ENCODE measurements at places on chromosomes 6 and 20.

GRCh38 chr6:6878887-6879585, 228.7 kb upstream of the RREB1 start:
- DNase-seq = no peak

- no peak for DNase-seq
Observed at GRCh38 chr20:21681234-21681921, 24.1 kb upstream of the PAX1 start.

DNA sequence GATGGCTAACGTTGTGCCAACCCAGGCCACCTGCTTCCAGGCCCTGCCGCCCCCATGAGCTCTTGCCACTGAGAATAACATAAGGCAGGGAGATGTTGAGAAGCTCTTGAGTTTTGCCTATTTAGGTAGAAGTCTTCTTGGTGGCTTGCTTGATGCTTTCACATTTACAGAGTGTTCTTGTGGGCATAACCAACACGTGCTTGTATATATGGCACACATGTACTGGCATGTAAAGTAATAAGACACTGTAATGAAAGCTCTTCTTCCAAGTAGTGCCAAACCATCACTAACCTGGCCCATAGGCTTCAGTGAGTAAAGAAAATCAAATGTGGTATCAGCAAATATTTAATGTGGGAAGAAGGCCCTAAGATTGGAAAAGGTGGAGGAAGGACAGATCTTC, 146.9 kb upstream of the CITED2 start:
- DNase-seq = no peak

- DNase-seq = no peak
Observed at GRCh38 chr6:156780962-156781853, 4.0 kb downstream of the ARID1B start.

DNA sequence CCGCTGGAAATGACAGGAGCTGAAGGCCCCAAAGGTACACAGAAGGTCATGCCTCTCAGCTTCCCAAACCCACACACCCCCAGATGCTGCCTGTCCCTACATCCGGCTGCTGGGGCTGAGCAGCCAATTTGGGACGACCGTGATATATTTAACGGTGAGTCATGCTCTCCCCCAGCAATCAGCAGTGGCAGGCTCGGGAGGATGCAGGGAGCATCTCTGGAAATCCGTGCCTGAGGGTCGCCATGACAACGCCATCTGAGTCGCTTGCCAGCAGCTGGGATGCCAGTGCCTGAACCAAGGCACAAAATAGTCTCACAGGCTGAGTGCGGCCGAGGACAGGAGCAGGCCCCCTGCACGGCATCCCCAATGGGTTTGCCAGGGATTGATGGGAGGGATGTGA, 57.9 kb downstream of the KCNB1 start:
- no peak for DNase-seq

- DNase-seq = no peak
Observed at GRCh38 chr6:129233458-129234134, 350.7 kb downstream of the LAMA2 start.

- no peak for DNase-seq
Observed at GRCh38 chr6:37492236-37492972, 7.3 kb downstream of the CCDC167 start.

- DNase-seq = no peak
Observed at GRCh38 chr20:24965065-24965919, 16.2 kb downstream of the CST7 start.

DNA sequence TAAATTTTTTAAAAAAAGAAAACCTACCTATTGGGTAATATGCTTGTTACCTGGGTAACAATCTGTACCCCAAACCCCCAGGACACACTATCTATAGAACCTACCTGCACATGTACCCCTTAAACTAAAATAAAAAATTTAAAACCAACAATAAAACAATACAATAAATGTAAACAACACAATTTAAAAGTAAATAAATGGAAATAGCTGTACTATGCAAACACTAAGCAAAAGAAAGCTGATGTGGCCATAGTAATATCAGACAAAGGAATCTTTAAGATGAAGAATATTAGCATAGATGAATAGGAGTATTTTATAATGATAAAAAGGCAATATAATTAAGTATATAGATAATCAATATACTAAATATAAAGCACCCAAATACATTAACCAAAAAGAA, 50.3 kb downstream of the ROS1 start:
- no peak for DNase-seq

DNA sequence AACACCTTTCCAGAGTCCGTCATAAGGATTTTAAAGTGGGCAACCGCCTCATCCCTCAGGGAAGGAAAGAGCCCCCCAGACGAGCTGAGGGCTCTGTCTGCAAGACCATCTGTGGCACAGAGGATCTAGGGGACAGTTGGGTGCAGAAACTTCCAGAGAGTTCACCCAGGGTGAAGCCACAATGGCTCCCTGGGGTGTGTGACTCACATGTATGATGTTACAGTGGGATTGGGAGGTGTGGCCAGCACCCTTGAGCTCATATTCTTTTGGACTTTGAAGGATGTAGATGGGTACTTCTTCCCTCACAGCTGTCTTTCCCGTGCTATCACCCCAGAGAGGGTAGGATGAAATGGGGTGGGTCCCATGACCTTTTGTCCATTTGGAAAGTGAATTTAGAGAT, 95.5 kb downstream of the NCR2 start:
- no peak for DNase-seq

GRCh38 chr6:156010-156409, 136.3 kb upstream of the DUSP22 start:
- no peak for DNase-seq

DNA sequence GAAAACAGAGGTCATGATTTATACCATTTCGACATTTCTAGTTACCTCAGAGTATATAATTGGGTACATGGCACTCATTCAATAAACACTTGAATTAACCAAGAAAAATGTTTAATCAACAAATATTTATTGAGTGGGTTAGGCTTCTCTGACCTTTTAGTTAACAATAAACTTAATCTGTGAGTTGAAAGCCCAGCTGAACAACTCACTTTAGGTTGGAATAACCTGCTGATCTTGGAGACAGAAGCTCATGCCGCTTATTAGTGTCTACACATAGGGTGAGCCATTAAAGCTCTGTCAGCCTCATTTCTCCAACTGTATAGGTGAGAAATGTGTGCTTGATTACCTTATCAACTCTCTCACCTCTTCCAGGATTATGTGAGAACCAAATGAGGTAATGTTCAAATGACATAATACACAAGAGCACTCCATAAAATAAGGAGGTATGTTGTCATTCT, 98.2 kb upstream of the DTNBP1 start:
- no peak for DNase-seq

- DNase-seq = no peak
Observed at GRCh38 chr6:158344534-158344933, 32.3 kb downstream of the TULP4 start.

DNA sequence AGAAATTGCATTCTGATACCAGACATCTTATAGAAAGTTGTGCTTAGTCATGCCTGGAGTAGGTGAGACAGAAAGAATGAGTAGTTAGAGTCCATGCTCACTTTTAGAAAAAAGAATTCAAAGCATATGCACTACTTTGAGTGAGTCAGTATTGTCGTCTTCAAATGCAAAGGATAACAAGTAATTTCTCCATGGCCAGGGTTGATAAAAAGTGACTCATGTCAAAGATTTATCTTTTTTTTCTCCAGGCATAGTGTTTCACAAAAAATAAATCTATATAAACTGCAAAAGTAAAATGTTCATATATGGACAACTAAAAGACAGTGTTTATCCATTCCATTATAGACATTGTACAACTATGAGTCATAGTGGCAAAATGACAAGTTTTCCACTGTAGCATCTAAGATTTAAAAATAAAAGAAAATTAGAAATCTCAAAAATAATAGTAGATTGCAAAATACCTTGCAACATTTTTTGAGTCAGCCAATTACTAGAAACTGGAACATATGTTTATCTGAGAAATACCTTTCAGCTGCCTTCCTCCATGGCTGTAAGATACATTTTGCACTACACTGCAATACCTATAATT, 329.6 kb downstream of the GRIK2 start:
- DNase-seq = no peak

DNA sequence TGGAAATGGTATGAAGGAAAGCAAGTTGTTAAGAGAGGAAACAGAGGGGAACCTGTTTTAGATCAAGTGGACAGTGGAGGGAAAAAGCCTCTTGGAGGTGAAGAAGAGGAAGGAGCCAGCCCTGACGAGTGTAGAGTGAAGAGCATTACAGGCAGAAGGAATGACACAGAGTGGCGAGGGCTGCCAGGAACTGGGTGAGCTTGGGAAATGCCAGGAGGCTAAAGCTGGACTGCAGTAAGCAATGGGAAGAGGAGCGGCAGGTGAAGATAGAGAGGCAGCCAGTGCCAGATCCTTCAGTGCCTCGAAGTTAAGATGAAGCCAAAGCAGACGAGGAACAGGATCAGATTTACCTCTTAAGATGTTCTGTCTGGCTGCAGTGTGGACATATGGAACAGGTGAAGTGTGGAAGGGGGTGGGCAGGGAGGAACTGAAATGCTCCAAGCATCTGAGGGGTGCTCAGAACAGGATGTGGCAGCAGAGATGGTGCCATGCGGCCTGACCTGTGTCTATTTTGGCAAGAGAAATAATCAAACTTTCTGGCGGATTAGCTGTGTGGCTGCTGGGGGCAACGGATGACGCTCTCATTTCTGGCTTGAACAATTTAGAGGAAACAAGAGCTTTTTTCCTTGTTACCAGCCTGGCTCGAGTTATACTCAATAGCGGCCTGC, 748.4 kb downstream of the PTPRT start:
- DNase-seq = no peak

DNA sequence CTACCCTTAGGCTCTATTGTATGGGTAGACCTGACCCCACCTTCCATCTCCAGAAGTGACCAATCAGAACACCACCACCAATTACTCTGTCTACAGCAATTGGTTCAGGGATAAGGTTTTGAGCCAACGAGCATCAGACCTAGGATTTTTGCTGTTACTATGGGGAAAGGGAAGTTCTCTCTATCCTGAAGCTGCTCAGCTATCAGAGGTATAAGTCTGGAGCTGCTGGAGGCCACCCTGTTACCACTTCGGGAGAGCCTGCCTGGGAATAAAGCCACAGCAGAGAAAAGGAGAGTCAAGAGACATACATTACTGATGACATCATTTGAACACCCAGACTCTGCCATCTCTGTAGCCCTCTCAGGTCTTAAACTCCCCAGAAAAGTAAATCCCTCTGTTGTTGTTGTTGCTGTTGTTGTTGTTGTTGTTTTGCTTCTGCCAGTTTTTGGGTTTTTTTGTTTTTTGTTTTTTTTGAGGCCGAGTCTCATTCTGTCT, 94.5 kb downstream of the PREX1 start:
- no peak for DNase-seq

- DNase-seq = no peak
Observed at GRCh38 chr6:46104209-46104608, 25.6 kb upstream of the ENPP4 start.

- DNase-seq = no peak
Observed at GRCh38 chr6:25481267-25481666, 170.7 kb upstream of the SCGN start.

DNA sequence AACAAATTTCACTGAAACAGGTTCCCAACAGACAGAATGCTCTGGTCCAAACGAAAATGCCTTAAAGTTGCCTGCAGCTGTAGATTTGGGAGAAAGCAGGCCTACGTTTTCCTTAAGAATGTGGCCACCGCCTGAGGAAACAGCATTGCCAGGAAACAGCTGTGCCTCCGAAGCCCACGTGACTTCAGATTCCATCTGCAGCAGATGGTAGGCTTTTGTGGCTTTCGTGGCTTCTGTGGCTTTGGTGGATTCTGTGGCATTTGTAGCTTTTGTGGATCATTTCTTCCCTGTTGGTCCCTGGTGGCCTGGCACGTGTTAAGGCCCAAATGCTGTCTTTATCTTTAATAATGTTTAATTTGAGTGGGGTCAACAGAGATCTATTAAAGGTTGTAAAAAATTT, 222.9 kb downstream of the TTLL2 start:
- DNase-seq = no peak

- DNase-seq = no peak
Observed at GRCh38 chr20:62907384-62908317, 18.7 kb downstream of the DIDO1 start.

GRCh38 chr6:131547488-131547887, 25.5 kb upstream of the ARG1 start:
- no peak for DNase-seq

- no peak for DNase-seq
Observed at GRCh38 chr20:62405108-62405980, 1.7 kb downstream of the CABLES2 start.

DNA sequence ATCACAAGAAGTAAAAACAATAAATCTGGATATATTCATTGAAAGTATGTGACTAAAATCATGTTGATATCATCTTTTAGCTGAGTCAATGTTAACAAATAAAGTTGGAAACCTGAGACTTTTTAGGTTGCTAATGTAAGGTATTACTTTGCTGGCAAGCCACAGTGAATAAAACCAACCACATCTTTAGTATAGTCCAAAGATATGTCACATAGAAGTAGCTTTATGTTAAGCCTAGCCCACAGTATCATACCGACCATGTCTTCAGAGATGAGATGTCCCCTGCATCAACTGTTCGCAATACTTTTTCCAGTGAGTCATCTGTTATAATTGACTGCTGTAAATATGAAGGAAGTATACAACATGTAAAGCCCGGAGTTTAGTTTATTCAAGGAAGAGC, 107.6 kb upstream of the MCHR2 start:
- no peak for DNase-seq

- DNase-seq = no peak
Observed at GRCh38 chr6:15276036-15276985, 30.4 kb downstream of the JARID2 start.

- no peak for DNase-seq
Observed at GRCh38 chr6:58073263-58073662, 755.8 kb downstream of the PRIM2 start.

DNA sequence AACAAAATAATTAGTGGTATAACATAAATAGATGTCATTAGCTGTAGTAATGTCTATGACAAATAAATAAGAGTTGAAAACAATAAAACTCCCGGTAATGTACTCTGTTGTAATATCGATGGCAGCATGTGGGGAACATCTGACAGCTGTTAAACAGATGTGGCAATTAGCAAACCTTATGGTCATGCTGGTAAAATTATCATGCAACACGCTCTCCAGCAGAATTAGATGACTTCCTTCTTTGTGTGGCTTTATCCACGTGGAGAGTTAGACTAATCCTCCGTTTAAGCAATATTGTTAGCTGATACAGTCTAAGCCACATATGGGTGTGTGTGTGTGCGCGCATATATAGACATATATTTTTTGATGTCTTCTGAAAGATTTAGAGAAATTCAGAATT, 77.7 kb upstream of the ZFP64 start:
- no peak for DNase-seq
